ENCODE measurements at places on chromosomes 11 and 22. TPM values are rescaled to one million over a fixed set of nuclear protein-coding genes. Genes with fewer than 3 reads are reported as not detected.

GRCh38 chr11:118058311-118059245 lies 18.3 kb upstream of the TMPRSS4 start:
- H3K27ac ChIP-seq: no peak overlapping the region
- no peaks in the 10 kb centered on the region for H3K4me1 ChIP-seq
- DNase-seq: no peak
- H3K36me3 ChIP-seq: no peaks in the 10 kb centered on the region
- H3K4me3 ChIP-seq: no peak overlapping the region
- H3K27me3 ChIP-seq: peaks cover 1% of the 10 kb centered on the region

- no peaks in the 10 kb centered on the region for H3K27me3 ChIP-seq
- peaks cover 2% of the 10 kb centered on the region for H3K4me1 ChIP-seq
- no peaks in the 10 kb centered on the region for H3K36me3 ChIP-seq
- no peak overlapping the region for H3K4me3 ChIP-seq
- H3K27ac ChIP-seq: no peak overlapping the region
These were observed 206.2 kb upstream of the CADM1 start for GRCh38 chr11:115710426-115710825.

DNA sequence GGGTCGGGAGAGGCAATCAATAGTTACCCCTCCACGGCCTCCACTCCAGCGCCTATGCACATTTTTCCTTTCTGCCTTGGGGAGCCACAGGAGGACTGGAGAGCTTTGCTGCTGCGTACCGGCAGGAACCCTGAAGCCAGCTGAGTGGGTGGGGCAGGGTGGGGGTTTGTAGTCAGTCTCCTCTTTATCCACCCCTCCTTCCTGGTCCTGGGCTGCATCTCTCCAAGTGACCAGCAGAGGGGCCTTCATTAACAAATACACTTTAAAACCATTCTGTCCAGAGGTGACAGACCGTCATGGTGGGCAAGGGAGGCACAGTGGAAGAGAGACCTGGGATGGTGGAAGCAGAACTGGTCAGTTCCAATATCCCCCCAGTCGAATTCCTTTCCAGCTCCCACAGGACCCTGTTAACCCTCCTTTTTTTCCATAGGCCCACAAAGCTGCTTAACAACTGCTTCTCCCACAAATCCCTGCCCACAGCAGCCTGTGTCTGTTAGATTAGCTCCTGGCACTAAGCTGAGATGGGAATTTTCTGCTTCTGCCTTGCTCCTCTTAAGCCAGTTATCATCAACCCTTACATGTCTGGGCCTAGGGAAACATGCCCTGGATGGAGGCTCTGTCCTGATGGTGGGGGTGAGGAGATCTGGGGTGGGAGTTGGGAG lies 3.9 kb upstream of the ABCG4 start:
- no peak overlapping the region for H3K4me3 ChIP-seq
- DNase-seq: no peak
- peaks cover 12% of the 10 kb centered on the region for H3K4me1 ChIP-seq
- H3K27ac ChIP-seq: no peak overlapping the region
- no peaks in the 10 kb centered on the region for H3K36me3 ChIP-seq

DNA sequence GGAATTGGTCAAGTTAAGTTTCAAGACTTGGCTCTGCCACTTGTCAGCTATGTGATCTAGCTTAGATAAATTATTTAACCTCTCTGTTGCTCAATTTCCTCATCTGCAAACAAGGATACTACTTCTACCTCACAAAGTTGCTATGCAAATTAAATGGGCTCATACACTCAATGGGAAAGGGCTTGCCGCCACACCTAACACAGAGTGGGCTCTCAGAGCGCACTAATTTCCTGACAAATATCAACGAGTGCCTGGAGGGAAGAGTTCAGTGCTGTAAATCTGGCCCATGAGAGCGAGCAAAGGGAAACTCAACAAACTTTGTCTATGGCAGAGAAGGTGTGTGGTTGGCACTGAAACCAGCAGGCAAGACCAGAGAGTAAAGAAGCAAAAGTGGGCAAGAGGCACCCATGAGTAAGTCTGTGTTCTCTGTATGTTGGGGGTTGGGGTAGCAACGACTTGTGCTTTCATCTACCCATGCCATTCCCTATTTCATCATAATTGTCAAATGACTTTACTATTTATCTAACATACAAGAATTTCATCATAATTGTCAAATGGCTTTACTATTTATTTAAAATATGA lies 60.7 kb upstream of the PHF21A start:
- no peaks in the 10 kb centered on the region for H3K4me1 ChIP-seq
- peaks cover 43% of the 10 kb centered on the region for H3K27me3 ChIP-seq
- H3K36me3 ChIP-seq: no peaks in the 10 kb centered on the region

DNA sequence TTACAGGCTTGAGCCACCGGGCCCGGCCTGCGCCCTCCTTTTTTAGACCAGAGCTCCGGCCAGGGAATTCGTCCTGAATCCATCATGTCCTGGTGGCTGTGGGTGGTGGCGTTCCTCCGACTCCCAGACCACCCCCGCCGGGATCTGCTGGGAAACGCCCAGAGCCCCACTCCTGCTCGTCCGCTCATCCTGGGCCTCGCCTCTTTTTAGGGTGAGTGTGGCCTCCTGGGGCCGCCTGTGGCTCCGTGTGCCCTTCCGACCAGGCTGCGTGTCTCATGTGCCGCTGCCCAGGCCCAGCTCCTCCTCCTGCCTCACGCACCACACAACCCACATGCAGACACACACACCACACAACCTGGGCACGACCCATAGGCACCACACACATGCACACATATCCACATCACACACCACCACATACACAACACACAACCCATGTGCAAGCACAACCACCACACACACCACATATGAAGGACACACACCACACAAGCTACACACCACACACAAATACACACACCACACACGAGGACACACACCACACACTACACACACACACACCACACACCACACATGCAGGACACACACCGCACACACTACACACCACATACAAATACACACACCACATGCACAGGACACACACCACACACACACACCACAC lies 946.2 kb downstream of the BRD1 start:
- no peak for DNase-seq
- H3K27ac ChIP-seq: no peak overlapping the region
- H3K27me3 ChIP-seq: no peaks in the 10 kb centered on the region
- H3K4me1 ChIP-seq: no peaks in the 10 kb centered on the region
- H3K4me3 ChIP-seq: no peak overlapping the region

GRCh38 chr11:129249351-129249750 lies 57.2 kb upstream of the ARHGAP32 start:
- no peak for DNase-seq
- H3K4me3 ChIP-seq: no peak overlapping the region
- H3K36me3 ChIP-seq: no peaks in the 10 kb centered on the region
- H3K27me3 ChIP-seq: no peaks in the 10 kb centered on the region
- H3K4me1 ChIP-seq: peaks cover 4% of the 10 kb centered on the region
- H3K27ac ChIP-seq: no peak overlapping the region

DNA sequence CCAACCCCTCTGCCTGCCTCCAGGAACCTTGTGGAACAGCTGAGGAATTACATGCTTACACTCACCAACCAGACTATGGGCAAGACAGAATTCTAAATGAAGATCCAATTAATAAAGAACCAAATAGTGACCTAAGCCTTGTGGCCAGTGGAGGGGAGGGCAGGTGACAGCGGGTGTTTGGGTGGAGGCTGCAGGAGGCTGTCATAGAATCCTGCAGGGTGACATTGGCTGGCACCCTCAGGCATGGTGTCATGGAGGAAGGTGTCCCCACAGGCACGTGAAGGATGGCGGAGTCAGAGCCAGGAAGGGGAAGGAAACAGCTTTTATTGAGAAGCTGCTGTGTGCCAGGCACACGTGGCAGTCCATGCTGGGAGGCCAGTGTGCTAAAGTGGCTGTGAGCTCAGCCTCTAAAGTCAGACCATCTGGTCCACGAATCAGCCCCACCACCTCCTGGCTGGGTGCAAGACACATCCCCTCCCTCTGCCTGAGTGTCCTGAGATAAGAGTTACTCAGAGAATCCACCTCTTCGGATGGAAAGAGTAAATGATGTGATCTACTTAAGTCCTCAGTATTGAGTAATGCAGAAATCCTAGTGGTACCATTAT lies 8.7 kb downstream of the MYO18B start:
- H3K27ac ChIP-seq: no peak overlapping the region
- no peak overlapping the region for H3K4me3 ChIP-seq

GRCh38 chr11:118609380-118610224 lies 2.2 kb downstream of the PHLDB1 start:
- no peaks in the 10 kb centered on the region for H3K36me3 ChIP-seq
- peak overlapping the region; percentile 80 for H3K4me3 ChIP-seq
- peaks cover 30% of the 10 kb centered on the region for H3K27me3 ChIP-seq
- H3K27ac ChIP-seq: peak overlapping the region; percentile 48
- peaks cover 26% of the 10 kb centered on the region for H3K4me1 ChIP-seq

- H3K4me1 ChIP-seq: peaks cover 29% of the 10 kb centered on the region
- no peak overlapping the region for H3K4me3 ChIP-seq
- H3K27ac ChIP-seq: no peak overlapping the region
- no peaks in the 10 kb centered on the region for H3K27me3 ChIP-seq
- H3K36me3 ChIP-seq: peaks cover 28% of the 10 kb centered on the region
These were observed 98.5 kb upstream of the RRM1 start for GRCh38 chr11:3995949-3996554.

- H3K27ac ChIP-seq: no peak overlapping the region
- DNase-seq: no peak
- no peaks in the 10 kb centered on the region for H3K4me1 ChIP-seq
- peaks cover 8% of the 10 kb centered on the region for H3K27me3 ChIP-seq
- H3K4me3 ChIP-seq: no peak overlapping the region
These were observed 4.9 kb upstream of the TTLL12 start for GRCh38 chr22:43191831-43192230.

DNA sequence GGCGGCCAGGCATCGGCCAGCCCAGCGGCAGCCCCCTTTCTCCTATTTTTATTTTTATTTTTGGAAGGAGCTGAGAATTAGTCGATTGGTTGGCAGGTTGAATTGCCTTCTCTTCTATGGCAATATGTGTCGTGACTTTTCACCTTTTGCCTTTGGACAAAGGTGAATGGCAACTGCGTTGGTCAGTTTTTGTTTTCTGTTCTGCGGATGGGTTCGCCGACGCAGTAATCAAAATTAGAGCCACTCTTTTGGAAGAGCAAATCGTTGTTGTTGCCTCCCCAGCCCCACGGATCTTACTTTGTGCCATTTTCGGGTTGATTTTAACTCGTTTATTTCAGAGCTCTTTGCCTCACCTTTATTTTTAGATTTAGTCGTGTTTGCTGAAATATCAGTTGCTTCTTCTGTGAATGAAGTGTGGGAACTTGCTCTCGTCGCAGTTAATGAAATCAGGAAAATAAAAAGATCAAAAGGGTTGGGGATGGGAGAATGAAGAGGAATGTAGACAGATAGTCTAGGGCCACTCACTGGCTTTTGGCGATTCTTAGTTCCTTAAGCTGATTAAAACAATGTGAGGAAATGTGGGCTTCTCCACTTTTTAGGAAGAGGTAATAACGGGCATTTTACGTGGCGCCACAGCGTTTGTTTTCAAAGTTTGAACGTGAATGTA lies 1.6 kb downstream of the CECR2 start:
- no peaks in the 10 kb centered on the region for H3K36me3 ChIP-seq
- peaks cover 27% of the 10 kb centered on the region for H3K4me1 ChIP-seq
- peak overlapping the region; percentile 78 for H3K4me3 ChIP-seq
- DNase-seq: no peak
- H3K27ac ChIP-seq: no peak overlapping the region

DNA sequence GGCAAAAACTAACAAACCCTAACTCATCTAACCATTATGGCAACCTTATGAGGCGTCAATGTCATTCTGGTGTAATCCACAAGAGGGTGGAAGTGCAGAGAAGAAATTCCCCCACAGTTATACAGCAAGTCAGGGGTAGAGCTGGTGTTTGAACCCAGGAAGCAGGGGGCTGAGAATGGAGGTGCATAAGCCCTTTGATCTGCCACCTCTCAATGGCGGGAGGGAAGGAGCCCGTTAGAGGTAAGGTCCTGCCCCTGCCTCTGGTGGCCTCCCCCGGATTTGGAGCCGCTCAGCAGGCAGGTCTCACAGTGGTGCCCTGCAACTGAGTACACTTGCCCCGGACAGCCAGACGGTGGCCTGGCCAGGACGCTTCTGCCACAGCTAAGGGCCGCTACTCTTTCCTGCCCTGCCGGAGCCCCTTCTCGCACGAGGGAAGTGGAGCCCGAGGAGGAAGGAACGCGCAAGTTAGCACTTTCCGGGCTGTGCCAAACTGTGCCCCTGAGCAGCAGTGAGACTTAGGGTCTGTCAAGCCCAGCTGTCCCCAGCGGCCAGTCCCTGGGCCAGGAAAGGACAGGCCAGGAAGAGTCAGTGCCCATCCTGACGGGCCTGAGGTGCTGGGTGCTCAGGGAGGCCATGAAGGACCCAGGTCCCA lies 1.1 kb downstream of the FXYD2 start:
- no peak overlapping the region for H3K4me3 ChIP-seq
- peak; percentile 25 for DNase-seq
- H3K27ac ChIP-seq: peak overlapping the region; percentile 61
- H3K4me1 ChIP-seq: peaks cover 50% of the 10 kb centered on the region
- H3K36me3 ChIP-seq: no peaks in the 10 kb centered on the region
- H3K27me3 ChIP-seq: peaks cover 26% of the 10 kb centered on the region

- no peaks in the 10 kb centered on the region for H3K36me3 ChIP-seq
- H3K27me3 ChIP-seq: peaks cover 3% of the 10 kb centered on the region
- peak overlapping the region; percentile 2 for H3K4me3 ChIP-seq
- H3K27ac ChIP-seq: peak overlapping the region; percentile 30
- no peak for DNase-seq
- peaks cover 15% of the 10 kb centered on the region for H3K4me1 ChIP-seq
These were observed 211.9 kb downstream of the BLID start for GRCh38 chr11:121904148-121904547.

- H3K4me1 ChIP-seq: no peaks in the 10 kb centered on the region
- peaks cover 7% of the 10 kb centered on the region for H3K27me3 ChIP-seq
- no peak for DNase-seq
- no peak overlapping the region for H3K27ac ChIP-seq
- H3K4me3 ChIP-seq: no peak overlapping the region
These were observed 13.6 kb downstream of the NPTXR start for GRCh38 chr22:38830026-38830844.

GRCh38 chr11:78201096-78201818 lies 12.5 kb downstream of the USP35 start:
- no peak overlapping the region for H3K27ac ChIP-seq
- H3K27me3 ChIP-seq: no peaks in the 10 kb centered on the region
- no peak overlapping the region for H3K4me3 ChIP-seq
- peaks cover 15% of the 10 kb centered on the region for H3K4me1 ChIP-seq
- no peak for DNase-seq

Gene MS4A4A
- total RNA-seq: 1.4 TPM

Gene NFAM1
- 0.18 TPM for total RNA-seq

Gene GPHA2
- total RNA-seq: 0.33 TPM

Gene TRIM49B
- not detected for total RNA-seq

Gene TMEM225
- total RNA-seq: not detected

Gene TSGA10IP
- not detected for total RNA-seq

Gene PGR
- total RNA-seq: not detected

Gene SCUBE2
- not detected for total RNA-seq

Gene OR52K2
- not detected for total RNA-seq

Gene CD3G
- not detected for total RNA-seq

Gene FIBIN
- total RNA-seq: not detected

Gene CLMP
- not detected for total RNA-seq

Gene WBP2NL
- 6.8 TPM for total RNA-seq
